ENCODE measurements at places on chromosomes 7 and 10.

GRCh38 chr7:16067711-16068110, 353.6 kb downstream of the CRPPA start:
- no peak for DNase-seq

GRCh38 chr7:39186671-39187070, 209.0 kb downstream of the POU6F2 start:
- no peak for DNase-seq

DNA sequence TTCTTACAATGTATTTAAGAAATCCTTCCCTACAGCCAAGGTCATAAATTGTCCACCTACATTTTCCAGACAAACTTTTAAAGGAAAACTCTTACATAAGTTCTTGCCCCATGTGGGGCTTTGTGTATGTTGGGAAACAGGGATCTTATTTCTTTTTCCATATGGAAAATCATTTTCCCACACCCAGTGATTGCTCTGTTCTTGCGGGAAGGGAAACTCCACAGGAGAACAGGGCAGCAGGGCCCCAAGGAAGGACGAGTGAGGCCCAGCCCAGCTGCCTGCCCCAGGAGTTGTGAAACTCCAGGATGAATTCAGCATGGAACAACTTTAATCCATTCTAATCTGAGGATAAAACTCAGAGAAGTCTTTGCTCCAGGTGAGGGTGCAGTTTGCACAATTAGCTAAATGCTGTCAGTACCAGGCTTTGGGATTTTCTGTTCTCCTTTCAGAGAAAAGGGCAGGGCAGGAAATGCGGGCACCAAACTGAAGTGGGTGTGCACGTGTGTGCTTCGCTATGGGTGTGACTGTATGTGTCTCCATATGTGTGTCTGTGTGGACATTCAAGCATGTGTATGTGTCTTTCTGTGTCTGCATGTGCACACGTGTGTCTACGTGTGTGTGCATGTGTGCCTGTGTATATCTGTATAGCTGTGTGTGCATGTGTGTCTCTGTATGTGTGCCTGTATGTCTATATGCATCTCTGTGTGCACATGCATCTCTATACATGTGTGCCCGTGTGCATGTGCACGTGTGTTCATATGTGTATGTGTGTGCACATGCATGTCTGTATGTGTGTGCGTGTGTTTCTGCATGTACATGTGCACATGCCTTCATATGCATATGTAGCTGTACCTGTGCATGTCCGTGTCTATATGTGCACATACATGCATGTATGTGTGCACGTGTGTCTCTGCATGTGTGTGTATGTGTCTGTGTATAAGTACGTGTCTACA, 102.0 kb upstream of the FAM20C start:
- DNase-seq, result peak; percentile 17

- DNase-seq, result no peak
Measured at GRCh38 chr10:130956251-130956650, 355.3 kb downstream of the TCERG1L start.

DNA sequence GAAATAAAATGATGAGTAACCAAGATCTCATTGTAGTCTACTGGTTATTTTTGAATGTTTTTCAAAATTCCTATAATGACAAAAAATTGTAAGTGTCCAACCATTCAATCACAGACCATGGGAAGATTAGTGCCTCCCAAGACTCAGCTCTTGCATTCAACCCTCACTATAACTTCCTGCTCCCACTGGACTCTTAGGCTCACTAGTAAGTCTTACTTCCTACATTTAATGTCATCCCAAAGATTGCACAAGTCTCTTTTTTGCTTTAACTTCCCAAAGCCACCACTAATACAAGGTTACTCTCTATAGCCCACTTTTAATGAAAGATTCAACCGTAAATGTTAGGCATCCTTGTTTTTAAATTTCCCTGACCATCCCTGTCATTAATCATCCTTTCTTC, 111.9 kb upstream of the NRBF2 start:
- no peak for DNase-seq

GRCh38 chr10:4512671-4513240, 313.3 kb upstream of the AKR1E2 start:
- no peak for DNase-seq

- DNase-seq, result no peak
Measured at GRCh38 chr10:93342366-93342765, 139.8 kb downstream of the MYOF start.

DNA sequence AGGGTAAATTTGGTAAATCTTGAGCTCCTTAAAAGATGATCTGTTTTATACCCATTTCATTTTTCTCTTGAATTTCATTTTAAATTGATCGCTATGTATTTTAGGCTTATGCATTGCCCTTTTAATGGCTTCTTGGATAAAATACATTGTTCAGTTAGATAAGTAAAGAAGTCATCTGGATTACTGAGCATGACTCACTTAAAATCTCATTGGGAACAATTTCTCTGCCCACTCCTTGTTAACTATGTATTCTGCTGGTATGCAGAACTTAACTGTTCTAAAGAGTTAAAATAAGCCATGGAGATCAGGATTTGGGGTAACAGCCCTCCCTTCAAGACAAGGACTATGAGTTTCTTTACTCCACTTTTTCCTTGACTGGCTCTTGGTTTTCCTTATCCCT, 134.2 kb downstream of the SND1 start:
- no peak for DNase-seq

Data from CD4-positive, alpha-beta T cell treated with Interferon gamma for 1 hour (primary cell).